ENCODE measurements at places on chromosomes 4 and X.
A peak's percentile ranks its signal among the peaks of the same experiment; 100 is the strongest.

DNA sequence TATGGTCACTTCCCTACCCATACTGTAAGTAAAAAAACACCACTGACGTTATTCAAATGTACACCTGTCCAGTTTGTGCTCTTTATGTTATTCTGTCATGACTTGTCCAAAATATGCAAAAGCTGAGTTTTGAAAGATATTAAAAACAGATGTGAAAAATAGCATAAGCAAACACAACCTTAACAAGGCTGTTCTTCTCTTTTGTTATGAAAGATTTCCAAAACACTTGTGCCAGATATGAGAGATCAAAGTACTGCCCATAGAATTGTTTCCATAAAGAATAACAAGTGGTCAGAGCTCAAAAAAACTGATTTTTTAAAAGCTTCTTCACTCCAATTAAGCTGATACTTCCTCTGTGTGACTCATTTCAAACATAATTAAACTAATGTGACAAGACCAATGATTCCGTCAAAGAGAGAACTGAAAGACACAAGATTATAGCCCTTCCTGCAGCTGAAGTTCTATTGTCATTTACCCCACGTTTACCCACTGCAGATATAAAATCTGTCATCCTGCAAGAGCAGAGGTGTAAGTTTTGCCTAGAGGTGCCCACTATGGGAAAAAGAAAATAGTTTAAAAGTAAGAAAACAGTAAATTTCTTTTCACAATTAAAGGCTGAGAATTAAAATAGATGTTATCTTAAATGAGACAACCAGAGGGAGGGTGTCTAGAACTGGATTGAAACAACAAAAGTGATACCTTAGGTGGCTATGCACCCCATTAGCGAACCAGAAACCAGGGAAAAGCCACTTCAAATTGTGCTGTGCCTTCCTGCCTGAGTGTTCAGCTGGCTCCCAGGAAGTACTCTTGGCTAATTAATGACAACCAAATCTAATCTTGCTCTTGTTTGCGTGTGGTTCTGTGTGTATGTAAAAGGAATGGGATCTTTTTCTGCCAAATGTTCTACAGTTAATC, 30.1 kb downstream of the RASSF6 start:
- DNase-seq, result peak; percentile 27

GRCh38 chr4:77636902-77637301, 31.3 kb downstream of the CXCL13 start:
- DNase-seq, result peak; percentile 90

DNA sequence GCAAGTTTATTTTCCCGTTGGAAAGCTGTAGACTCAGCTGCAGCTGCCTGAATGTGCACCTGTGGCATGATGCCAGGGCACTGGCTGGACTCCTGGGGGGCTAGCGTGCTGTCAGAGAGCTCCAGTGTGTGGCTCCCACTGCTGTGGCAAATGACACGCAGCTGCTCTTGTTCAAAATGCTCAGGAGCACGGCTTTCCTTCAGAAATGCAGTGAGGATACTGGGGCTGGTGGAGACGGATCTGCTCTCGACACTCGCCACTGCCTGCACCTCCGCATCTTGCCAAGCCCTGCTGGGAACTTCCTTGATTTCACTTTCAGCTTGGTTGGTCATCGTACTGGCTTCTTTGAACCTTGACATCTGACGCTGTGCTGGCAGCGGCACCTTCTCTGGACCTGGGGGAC, 58.7 kb downstream of the GPRIN3 start:
- no peak for DNase-seq

DNA sequence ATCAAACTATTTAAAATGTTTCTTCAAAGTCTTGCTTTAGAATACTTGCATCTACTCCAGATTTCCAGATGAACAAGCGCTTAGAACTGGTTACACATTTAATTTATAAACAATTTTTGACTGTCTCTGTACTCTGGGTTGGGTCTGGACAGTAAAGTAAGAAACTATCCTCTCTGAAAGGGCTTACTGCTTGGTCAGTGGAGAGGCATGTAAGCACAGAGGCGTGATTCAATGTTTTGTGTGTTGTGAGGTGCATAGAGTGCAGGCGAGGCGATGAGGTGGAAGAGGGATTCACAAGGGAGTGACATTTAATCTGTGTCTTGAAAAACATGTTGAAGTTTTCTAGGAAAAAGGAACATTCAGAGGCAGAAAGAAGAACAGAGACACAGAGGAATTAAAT, 231.4 kb downstream of the VEGFC start:
- no peak for DNase-seq

- no peak for DNase-seq
Measured at GRCh38 chr4:7629501-7630254, 194.9 kb upstream of the PSAPL1 start.

- DNase-seq, result no peak
Measured at GRCh38 chr4:108527723-108528122, 92.7 kb upstream of the RPL34 start.

GRCh38 chr4:2363951-2364653, 54.3 kb downstream of the ZFYVE28 start:
- DNase-seq, result no peak

- no peak for DNase-seq
Measured at GRCh38 chrX:6770936-6771335, 236.0 kb upstream of the VCX3A start.

GRCh38 chrX:47272013-47272408, 39.2 kb downstream of the USP11 start:
- DNase-seq, result no peak

DNA sequence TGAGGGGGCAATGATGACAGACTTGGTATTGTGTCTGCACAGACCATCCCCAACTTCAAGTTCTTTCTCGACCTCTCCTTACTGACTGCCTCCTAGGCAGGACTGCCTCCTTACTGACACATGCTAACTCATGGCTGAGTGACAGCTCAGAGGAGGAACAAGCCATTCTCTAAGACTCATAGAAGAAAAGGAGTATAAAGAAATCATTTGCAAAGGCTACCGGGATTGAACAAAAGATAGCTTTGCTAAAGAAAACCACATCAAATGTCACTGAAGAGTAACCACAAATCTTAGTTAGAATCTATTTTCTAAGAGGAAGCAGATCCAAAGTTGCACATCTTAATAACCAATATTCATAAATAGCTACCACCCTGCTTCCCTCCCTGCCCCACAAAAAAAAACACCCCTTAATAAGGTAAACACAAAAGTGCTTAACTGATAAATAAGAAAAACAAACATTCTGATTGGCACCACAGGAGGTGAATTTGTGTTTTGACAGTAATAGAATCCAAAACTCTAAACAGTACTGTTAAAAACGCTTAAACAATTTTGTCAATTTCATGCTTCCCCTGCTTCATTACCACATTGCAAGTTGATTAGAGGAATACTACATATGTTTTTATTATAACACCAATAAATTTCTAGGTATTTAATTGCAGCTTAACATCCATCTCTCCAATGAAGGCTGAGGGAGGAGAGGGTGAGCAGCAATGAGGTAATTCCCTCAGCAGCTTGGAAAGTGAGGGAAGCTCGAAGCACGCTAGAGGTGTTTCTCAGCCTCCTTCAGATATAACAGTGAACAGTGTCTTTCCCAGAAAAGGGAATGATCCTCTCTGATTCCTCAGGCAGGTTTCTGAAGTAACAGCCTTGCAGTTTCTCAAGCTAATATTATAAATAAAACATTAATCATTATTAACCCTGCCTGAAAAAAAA, 160.0 kb downstream of the HNRNPD start:
- no peak for DNase-seq

DNA sequence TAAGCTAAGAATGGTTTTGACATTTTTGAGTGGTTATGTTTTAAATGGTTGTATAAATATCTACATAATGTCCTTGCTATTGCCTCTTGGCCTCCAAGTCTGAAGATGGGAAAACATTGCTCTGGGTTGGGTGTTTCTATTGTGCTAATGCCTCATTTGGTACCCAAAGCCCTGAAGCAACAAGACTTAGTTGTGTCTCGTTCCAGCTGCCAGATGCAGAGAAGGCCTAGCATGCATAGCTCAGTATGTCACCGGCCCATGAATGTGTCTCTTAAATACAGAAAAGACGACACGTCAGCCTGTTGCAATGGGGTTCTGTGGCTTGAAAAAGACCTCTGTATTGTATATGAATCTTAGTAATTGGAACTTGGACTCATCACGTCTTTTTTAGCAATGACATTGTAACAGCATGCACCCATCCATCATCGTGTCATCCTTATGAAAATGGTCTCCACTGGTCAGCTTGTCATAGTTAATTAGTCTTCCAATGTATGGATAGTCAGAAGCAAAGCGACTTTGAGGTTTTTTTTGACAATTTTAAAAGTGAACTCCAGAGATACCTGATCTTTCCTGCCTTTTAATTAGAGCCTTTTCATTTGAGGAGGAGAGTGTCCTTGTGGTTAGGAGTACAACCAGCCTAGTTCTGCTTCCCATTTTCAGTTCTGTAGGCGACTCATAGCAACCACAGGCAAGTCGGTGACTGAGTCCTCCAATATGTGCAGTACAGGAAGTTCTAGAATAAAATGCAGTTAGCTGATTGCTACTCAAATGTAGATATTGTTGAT, 126.4 kb upstream of the GATB start:
- DNase-seq, result no peak

DNA sequence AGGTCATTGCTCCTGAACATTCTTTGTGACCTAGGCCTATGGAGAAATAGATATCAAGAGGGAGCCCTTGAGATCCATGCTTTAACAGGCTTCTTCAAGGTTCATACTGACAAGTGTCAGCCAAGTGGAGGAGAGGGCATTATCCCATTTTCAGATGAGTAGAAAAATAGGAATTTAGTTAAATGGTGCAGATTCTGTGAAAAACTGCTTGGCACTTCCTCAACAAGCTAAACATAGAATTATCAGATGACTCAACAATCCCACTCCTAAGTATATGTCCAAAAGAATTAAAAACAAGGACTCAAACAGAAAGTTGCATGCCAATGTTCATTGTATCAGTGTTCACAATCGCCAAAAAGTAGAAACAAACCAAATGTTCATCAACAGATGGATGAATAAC, 43.8 kb upstream of the KCNIP4 start:
- DNase-seq, result peak; percentile 68

DNA sequence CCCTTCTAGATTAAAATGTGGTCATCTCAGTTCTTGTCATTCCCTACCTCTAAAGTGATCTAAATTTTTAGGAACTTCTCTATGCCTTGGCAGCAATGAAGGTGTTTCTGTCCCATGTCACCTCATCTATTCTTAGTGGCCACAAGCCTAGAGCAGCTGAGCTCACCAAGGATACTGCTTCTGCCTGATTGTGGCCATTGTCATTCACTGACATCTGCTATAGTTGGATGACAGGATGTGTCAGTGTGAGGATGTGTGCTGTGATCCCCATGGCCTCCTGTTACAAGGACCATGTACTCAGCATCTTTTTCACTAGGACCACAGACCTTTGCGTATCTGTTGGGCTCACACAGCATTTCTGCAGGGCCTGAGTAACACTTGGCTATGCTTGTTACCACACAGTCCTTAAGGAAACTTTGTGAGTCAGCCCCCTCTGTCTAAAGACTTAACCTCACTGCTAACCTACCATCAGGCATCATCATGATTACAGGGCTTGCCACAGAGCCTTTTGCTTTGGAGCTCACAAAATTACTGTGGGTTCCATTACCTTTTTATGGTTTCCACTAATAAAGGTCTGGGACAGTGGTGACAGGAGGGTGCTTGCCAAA, 421.0 kb downstream of the ADAM29 start:
- peak; percentile 16 for DNase-seq

DNA sequence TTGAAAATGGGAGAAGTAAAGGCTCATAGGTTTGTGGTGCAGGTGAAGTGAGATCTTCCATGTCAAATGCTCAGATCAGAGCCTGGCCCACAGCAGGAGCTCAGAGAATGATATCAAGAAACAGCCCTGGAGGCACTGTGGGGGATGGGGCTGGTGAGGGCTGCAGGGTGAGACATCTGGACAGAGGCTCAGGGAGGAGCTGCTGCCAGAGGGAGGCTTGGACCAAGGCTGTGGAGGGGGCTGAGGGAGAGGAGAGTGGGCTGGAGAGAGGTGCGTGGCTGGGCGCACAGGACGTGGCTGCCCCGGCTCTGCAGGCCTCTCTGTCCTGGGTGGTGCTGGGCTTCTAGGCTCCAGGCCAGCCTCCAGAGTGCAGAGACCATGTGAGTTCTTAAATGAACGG, 5.6 kb downstream of the SORCS2 start:
- DNase-seq, result no peak

Measured in fibroblast of pulmonary artery (primary cell).